HS-27A (cell line): ENCODE measurements at places on chromosomes 2 and 18.

- no peak for DNase-seq
These were observed 27.8 kb upstream of the COL6A3 start for GRCh38 chr2:237441605-237442274.

DNA sequence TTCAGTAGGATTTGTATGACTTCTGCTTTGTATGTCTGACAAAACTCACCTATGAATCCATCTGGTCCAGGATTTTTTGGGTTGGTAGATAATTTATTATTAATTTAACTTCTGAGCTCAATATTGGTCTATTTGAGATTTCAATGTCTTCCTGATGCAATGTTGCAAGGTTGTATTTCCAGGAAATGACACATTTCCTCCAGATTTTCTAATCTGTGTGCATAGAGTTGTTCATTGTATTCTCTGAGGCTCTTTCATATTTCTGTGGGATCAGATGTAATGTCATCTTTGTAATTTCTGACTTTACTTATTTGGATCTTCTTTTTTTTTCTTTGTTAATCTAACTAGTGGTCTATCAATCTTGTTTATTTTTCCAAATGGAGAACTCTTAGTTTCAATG lies 584.7 kb upstream of the SETBP1 start:
- DNase-seq = no peak

DNA sequence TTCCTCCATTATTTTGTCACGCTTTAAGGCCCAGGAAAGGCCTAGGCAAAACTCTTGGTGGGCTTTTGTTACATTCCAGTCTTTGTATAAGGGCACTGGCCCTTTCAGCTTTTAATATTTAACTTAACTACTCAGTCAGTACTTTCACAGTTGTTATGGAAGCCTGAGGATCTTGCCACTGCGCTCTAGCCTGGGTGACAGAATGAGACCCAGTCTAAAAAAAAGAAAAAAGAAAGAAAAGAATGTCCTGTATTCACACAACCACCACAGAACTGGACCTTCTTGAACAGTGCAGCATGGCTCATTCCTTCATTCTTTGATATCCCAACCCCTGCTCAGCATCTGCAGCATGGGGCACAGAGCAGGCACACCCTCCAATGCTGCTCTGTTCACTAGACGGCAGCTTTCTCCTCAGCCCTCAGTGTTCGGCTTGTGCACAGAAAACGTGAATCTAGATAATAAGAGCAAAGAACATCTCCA lies 93.4 kb upstream of the MSH2 start:
- no peak for DNase-seq

GRCh38 chr2:95707837-95708236 lies 116.0 kb downstream of the TRIM43 start:
- no peak for DNase-seq

GRCh38 chr2:11580697-11581096 lies 46.9 kb downstream of the GREB1 start:
- no peak for DNase-seq

DNA sequence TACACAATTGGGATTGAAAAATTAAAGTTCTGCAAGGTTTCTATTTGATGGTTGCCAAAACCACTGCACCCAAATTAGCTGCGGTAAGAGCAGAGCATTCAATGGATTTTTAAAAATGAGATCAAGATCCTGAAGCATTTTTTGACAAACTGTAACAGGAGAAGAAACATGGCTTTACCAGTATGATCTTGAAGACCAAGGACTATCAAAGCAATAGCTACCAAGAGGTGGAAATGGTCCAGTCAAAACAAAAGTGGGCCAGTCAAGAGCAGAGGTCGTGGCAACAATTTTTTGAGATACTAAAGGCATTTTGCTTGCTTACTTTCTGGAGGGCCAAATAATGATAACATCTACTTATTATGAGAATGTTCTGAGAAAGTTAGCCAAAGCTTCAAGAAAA lies 186.8 kb downstream of the RDH14 start:
- DNase-seq = peak; percentile 62

DNA sequence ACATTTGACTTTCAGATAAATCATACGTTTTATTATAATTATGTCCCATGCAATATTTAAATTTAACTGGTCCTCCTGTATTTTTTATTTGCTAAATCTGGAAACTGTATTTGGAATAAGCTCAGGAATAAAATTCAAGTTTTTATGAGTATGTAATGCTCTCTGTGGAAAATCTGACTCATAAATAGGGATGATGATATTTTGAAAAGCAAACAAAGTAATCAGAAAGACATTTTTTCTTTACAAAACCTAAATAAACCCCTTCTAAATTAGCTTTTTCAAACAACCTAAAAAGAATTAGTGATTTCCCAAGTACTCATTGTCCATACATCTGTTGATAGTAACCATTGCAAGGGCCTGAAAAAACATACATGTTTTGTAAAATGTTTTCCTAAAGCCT lies 41.1 kb downstream of the ASB1 start:
- no peak for DNase-seq

DNA sequence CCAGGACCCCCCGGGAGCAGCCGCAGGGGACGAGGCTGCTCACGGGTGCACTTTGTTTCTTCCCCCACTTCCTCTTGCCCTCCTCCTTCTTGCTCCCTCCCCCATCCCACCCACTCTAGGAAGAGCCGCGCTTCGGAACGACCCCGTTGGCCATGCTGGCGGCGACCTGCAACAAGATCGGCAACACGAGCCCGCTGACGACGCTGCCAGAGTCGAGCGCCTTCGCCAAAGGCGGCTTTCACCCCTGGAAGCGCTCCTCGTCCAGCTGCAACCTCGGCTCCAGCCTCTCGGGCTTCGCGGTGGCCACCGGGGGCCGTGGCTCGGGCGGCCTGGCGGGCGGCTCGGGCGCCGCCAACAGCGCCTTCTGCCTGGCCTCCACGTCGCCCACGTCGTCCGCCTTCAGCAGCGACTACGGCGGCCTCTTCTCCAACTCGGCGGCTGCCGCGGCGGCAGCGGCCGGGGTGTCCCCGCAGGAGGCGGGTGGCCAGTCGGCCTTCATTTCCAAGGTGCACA lies 1.3 kb downstream of the SP9 start:
- no peak for DNase-seq

GRCh38 chr2:227339098-227339599 lies 14.1 kb downstream of the MFF start:
- DNase-seq = no peak

GRCh38 chr2:199471443-199472057 lies 13.8 kb upstream of the SATB2 start:
- no peak for DNase-seq

- no peak for DNase-seq
These were observed 84.1 kb downstream of the CDK15 start for GRCh38 chr2:201890453-201890852.

- no peak for DNase-seq
These were observed 15.2 kb downstream of the FMNL2 start for GRCh38 chr2:152350155-152350679.

GRCh38 chr18:23235336-23235735 lies 100.1 kb downstream of the CABLES1 start:
- DNase-seq = no peak

GRCh38 chr2:201642579-201643215 lies 606 bp downstream of the TMEM237 start:
- peak; percentile 41 for DNase-seq

DNA sequence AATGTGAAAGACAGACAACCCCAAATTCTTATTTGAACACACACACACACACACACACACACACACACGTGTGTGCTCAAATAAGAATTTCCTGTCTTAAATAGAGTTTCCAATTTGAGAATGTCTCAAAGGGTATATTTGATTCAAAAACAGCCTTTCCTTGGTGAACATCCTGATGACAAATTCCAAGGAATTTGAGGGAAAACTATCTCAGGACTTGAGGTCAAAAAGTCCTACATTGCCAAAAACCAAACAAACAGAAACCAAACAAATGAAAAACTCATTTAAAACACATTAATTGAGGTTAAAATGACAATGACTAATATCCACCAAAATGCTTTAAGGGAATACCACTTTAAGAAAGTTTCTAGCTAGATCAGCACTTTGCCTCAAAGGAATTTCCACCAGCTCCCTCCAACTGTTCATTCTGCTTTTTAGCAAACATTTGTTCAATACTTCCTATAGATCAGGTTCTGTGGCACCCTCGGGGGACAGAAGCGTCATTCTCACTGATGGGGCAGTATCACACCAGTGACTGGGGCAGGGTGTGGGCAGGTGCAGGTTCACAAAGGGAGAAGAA lies 232.1 kb upstream of the TRIB2 start:
- no peak for DNase-seq

DNA sequence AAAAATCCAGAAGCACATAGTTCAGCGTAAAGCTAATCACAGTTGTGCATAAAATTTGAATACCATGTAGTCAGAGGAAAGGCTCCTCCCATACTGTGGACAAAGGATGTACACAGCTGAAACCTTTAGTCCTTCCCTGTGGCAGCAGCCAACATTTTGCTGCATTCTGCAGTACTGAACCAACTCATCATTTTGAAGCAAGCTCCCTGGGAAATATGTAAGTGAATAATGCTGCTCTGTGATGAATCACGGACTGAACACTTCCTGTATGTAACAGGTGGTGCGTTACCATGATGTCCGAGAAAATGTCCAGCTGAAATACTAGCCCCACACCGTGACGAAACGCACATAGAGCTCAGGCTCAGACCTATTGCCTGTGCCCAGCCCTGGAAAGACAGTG lies 421.1 kb upstream of the RAB12 start:
- DNase-seq = no peak
